Hippocampal formation (tissue), 2 donors: ENCODE measurements at places on chromosomes 5 and 9.

- DNase-seq, result no peak
These were observed 133.8 kb downstream of the SPOCK1 start for GRCh38 chr5:137365126-137365865.

DNA sequence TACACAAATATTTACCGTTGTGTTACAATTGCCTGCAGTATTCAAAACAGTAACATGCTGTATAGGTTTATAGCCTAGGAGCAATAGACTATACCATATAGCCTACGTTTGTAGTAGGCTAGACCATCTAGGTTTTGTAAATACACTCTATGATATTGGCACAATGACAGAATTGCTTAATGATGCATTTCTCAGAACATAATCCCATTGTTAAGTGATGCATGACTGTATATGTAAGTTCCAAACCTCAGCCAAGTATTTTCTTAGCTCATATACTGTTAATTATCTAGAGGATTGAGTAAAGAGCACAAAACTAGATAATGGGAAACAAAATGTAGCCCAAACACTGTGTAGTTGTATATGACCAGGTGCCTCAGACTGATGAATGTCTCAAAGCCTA, 220.1 kb downstream of the ANXA1 start:
- no peak for DNase-seq

DNA sequence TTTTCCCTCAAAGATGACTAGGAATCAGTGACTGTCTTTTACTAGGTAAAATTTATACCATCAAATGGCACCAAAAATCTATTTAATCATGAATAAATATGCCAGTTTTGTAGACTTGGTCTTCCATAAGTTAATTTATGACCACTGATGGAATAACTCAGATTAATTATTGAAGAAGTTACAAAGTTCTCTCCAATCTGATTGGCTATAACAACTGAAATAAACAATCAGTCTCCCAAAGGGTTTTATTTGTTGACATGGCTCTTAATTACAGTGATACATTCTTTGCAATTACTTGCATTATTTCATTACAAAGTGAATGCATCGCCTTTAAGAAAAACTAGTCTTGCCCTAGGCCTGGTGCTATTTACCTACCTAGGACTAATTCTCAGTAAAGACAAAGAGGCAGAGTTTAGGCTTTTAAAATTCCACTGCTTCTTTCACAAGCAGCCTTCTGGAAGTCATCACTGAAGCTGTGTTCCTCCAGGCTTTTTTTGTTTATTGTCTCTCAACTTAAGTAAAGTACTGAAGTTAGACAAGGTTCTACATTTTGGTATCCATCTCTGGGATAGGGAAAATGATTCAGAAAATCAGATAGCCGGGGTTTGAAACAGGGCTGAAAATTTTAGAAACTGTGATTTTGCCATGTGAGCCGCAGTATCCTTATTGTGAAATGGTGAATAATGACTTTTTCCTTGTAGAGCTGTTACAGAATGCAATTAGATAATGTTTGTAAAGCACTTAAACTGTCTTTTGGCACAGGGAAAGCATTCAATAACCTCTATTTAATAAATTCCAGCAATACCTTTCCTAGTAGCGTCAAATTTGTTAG, 2.5 kb downstream of the STOM start:
- no peak for DNase-seq

DNA sequence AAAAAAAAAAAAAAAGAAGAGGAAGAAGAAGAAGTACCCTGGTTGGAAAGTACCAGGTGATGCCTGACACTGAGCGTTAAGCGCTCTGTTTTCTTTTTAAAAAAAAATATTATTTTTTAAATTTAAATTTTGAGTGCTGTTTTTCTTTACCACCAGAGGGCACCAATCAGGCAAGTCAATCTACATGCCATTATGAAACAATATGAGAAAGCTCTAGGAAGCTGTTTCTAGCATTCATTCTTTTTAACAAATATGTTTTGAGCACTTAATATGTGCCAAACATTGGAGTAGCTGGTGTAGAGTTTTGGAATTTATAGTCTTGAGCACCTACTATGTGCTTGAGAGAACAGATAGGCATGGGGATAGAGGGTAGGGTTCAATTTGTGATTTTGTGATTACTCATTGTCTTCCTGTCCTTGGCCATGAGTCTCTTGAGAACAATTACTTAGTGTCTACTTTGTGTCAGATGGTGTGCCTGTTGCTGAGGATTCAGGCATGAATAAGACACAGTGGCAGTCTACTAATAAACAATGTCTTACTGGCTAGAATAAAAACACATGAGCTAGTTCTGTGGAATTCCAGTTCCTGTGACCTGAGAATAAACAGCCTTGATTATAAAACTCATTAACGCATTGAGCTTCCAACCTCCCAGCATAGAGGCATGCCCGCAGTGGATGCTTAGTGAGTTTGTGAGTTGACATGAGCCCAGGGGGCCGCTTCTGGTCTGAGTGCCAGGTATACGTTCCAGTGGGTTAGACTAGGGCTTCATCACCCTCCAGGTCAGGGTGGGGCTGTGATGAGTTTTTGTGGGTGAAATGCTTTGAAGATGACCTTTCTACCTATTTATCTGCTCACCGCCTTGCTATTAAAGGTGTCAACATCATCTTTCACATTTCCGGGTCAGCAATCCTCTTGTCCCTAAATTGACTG, 3.0 kb upstream of the UBE2R2 start:
- peak; percentile 32 for DNase-seq

GRCh38 chr9:114836769-114837168, 30.9 kb upstream of the TNFSF15 start:
- no peak for DNase-seq

GRCh38 chr5:31417512-31417911, 114.4 kb downstream of the DROSHA start:
- no peak for DNase-seq

- no peak for DNase-seq
These were observed 98.2 kb upstream of the GRHPR start for GRCh38 chr9:37324261-37324683.

GRCh38 chr5:16542236-16542635, 74.6 kb downstream of the RETREG1 start:
- DNase-seq, result no peak

- no peak for DNase-seq
These were observed 59.5 kb upstream of the FBXL7 start for GRCh38 chr5:15440434-15440833.

- DNase-seq, result no peak
These were observed 143.3 kb upstream of the LMX1B start for GRCh38 chr9:126470241-126470993.

DNA sequence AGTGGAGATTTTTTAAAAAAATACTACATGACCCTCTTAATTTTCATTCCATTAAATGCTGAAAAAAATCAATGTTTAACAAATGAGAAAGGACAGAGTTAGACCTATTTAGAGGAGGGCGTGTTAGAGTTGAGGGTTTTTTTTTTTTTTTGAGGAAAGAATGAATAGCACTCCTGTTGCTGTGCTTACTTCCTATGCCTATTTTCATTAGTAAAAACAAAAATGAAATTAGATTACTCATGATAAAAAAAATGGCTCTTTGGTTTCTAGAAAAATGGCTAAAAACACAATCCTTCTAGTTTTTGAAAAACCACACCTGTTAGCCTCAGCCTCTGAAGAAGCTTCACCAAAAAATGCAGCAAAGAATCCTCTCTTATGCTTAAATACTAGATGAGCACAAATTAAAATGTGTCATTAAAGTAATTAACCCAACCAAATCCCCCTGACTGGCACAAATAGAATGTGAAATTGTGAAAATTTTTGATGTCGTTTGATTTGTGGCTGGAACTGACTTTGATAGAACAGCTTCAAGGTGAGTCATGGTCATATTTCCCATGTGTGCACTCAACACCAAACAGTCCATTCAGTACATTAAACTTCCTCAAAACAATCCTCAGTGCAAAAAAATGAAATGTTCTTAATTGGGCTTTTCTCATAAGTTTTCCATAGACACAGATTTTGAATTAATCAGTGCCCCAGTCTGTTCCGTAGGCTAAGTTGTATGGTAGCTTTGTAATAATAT, 98.0 kb downstream of the MACIR start:
- DNase-seq, result no peak

DNA sequence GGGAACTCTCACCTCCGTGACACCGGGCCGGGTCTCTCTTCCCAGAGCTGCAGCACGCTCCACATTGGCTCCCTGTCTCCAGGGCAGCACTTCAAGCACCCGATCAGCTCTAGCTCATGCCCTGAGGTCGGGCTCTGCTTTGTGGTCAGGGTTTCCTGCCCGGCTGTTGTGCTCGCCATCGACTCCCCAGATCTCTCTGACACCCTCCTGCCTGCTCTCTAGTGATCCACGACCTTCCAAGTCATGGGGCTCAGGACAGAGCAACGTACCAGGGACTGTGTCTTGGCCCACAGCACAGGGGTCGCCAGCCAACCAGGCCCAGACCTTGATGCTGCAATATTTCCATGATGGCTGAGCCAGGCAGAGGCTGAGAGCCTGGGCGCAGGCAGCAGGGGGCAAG, 45.1 kb downstream of the PRRT1B start:
- no peak for DNase-seq

GRCh38 chr9:28320616-28321015, 747.3 kb upstream of the C9orf72 start:
- DNase-seq, result no peak

DNA sequence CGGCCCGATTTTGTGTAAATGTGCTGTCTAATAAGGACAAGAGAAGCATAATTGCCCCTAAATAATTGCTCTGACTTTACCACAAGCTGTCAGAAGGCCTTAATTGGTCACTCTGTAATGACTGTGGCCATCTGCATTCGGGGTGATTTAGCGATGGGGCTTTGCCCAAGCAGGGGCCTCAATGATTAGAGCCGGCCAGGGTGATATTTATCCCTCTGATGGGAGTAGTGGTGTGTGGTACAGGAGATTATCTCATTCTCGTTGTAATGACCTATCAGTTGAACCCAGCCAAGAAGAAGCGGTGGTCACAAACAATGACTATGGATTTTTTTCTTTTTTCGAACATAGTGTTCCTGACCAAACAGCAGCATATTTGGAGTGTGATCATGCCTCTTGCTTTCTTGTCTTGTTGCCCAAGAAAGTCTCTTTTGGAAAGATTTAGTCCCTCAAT, 72.0 kb upstream of the SAP30L start:
- DNase-seq, result no peak

DNA sequence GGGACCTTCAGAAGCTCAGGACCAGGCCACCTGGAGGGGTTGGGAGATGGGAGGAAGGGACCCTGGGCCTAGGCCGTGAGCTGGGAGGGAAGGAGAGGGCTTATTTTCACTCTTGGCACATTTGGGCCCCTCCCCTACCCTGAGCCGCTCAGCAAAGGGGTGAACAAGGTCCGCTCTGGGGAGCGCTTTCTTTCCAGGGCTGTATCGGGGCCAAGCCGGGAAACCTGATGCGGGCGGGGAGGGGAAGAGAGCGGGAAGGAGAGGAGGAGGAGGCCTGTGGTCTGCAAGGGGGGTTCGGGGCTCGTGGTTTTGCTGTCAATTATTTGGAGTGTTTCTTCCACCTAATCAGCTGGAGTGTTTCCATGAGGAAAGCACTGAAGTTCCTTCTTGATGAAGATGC, 62.7 kb upstream of the RXRA start:
- no peak for DNase-seq

DNA sequence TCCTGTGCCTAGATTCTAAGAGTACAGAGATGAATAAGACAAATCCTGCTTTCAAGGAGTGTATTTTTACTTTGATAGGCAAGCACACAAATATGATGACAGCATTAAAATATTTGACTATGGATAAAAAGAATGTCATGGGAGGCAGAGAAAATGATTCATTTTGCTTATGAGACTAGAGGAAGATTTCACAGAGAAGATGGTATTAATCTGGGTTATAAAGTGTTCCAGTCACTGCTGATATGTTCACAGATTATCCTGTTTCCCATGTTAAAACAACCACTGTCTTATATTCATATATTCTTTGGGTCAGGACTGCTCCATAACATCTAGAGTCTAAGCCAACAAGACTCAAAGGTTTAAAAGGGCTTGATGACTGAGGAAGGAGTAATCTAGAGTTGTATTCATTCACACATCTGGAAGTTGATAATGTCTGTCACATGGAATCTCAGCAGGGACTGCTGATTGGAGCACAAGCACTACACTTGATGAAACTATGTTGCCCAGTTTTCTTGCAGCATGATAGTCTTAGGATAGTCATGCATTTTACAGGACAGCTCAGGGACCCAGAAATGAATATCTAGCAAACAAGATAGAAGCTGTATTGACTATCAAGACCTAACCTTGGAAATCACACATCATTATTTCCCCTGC, 79.3 kb downstream of the STARD4 start:
- no peak for DNase-seq

DNA sequence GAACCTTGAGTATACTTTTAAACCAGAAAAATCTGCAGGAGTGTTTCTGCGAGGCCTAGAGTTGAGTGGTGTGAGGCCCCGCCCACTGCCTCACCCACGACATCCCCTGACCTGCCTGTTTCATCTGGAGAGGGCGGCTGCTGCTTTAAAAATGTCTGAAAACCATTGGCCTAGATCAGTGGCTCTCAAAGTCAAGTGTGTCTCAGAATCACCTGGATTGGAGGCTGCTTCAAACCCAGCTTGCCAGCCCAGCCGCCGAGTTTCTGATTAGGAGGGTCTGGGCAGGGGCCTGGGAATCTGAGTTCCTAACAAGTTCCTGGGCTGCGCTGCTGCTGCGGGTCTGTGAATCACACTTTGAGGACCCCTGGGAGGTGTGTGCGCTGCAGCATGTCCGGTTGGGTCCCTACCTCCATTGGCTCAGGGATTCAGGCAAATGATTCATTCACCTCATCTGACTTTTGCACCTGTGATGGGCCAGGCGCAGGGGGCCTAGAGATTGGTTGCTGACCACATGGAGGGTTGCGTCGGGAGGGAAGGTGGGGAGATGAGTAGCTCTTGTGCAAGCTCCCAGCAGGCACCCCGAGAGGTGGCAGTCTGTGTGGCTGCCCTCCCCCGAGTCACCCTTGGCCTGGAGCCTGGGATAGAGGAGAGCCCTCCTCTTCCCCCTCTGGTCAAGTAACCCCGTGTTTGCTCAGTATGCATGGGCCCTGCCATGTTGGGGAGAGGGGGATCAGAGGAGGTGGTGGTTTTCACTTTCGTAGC, 27.6 kb upstream of the HMCN2 start:
- DNase-seq, result no peak

DNA sequence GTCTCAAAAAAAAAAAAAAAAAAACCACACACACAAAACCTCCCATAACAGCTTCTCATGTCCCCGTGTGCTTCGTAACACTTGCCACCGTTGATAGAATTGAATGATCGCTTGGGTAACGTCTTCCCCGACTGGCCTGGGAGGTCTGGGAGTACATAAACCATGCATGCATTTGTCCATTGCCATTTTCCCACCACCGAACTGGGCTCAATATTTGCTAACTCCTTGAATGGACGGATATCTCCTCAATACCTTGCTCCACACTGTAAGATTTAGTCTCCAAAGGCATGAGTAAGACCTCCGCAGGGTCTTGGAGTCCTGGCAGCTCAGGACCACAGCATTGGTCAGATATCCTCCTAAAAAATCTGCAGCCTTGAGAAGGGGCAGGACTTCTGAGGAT, 3.2 kb upstream of the P4HA2 start:
- no peak for DNase-seq

DNA sequence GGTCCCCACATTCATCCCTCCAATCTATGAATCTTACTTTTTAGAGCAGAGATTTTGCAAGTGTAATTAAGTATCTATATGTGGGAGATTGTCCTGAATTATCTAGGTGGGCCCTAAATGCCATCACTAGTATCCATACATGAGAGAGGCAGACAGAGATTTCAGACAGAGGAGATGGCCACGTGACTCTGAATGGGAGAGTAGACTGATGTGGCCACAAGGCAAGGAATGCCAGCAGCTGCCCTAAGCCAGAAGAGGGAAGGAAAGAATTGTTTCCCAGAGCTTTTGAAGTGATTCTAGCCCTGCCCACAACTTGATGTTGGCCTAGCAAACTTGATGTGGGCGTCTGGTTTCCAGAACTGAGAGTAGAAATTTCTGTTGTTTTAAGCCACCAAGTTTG, 90.1 kb upstream of the PCAT7 start:
- DNase-seq, result no peak
